Non-pigmented ciliary epithelial cell (primary cell): ENCODE measurements at places on chromosomes 11 and 22.

DNA sequence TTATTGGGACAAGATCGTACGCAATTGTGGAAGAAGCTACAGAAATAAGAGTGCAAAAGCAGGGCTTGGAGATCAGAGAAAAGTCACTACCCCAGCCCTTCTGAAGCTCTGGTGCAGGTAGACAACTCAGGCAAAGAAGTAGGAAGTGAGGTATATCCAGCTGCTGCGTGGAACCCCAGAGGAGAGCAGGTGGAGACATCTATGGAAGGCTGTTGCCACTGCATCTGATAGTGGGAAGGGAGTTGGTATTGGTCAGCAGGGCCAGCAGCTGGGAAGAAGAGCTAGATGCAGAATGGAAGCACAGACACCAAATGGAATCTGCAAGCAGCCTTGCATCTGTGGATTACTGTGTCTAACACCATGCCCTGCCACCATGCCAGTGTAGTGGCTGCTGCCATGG, 165.1 kb downstream of the WNT11 start:
- no peak for DNase-seq

DNA sequence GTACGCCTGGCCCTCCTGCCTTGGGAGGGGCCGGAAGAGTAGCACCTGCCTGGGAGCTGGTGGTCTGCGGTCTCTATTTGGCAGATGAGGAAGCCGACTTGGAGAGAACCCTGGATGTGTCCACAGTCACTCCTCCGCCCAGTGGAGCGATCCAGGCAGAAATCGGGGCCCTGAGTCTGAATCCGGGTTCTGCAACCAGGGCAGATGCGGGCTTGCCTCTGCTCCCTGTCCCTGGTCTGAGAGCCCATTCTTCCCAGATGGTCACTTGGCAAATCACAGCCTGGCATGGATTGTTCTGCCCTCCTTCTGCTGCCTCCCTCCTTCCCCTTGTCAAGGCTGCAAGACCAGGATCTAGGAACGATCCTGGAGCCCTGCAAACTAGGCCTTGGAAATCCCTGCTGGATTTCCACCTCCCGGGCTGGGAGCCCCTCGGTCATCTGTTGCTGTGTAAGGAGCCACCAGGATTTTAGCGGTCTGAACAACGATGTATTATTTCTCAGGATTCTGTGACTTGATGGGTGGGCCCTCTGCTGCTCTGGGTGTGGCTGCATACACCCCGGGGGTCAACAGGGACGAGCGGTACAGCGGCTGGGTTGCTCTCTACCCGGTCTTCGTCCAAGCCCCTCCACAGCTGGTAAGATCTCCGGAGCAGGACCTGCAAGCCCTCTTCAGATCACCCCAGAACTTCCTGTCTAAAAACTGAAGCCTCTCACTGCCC, 2.0 kb upstream of the ASCL2 start:
- no peak for DNase-seq

GRCh38 chr11:134236834-134237556, 12.5 kb downstream of the VPS26B start:
- DNase-seq, result no peak

GRCh38 chr11:67261946-67262681, 4.2 kb upstream of the GRK2 start:
- no peak for DNase-seq
